ENCODE measurements at places on chromosomes 2 and 18.

DNA sequence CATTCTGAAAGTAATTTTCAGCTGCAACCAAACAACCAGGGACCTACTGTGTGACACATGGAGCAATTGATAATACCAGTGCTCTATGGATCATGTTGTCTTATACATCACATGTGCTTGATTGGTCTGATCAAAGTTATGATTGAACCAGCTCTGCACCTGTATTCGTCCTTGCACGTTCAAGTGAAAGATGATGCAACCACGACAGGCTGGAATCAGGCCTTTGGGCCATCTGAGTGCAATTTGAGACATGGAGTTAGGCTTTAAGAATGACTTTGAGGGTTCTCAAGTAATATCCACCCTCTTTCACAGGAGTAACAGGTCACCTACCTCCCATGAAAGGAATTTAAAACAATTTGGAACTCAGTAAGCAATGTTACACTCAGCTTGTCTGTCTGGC lies 165.2 kb downstream of the SLC8A1 start:
- no peak for DNase-seq

GRCh38 chr2:145958611-145959010 lies 1438.7 kb upstream of the ZEB2 start:
- no peak for DNase-seq

GRCh38 chr2:228318218-228318617 lies 136.7 kb upstream of the SPHKAP start:
- DNase-seq = no peak

GRCh38 chr2:164061129-164061746 lies 325.4 kb upstream of the FIGN start:
- DNase-seq = no peak

- no peak for DNase-seq
Observed at GRCh38 chr2:28746429-28747111, 5.1 kb upstream of the PPP1CB start.

GRCh38 chr2:29987146-29987545 lies 65.8 kb upstream of the ALK start:
- DNase-seq = no peak

GRCh38 chr2:143893371-143893770 lies 626.5 kb downstream of the ZEB2 start:
- DNase-seq = no peak

DNA sequence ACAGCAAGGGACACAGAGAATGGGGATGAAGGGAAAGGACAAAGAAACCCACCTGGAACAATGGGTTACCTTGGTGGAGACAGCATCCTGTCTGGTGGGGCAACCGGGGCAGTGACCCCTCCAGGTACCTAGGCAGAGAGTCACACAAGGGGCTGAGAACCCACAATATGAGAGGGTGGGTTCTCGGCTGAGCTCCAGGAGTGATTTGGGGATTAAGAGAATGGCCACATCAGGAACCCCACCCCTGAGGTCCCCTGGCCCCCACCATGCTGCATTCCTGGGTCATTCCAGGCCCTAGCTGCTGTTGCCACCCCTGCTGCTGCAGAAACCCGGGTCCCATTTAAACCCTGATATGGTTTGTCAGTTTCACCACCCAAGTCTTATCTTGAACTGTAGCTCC lies 172.3 kb downstream of the RTP5 start:
- DNase-seq = no peak

- DNase-seq = no peak
Observed at GRCh38 chr2:151051574-151052220, 210.0 kb downstream of the RBM43 start.

GRCh38 chr2:214549946-214550345 lies 139.1 kb downstream of the VWC2L start:
- DNase-seq = no peak

DNA sequence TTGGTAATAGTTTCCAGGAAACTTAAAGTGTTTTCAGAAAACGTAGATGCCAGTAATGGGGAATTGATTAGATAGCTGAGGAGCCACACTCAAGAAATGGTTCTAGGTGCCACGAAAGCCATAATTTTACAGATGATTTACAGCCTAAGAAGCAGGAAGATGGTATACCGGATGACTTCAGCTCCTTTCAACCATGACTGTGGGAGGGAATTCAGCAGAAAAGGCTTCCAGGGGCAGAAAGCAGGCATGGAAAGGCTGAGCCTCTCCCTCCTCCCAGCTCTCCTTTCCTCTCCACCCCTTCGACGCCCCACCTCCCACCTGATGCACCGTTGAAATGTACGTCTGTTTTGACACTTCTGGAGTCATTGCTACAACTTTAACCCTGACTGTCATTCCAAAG lies 68.6 kb upstream of the SMIM21 start:
- DNase-seq = no peak

DNA sequence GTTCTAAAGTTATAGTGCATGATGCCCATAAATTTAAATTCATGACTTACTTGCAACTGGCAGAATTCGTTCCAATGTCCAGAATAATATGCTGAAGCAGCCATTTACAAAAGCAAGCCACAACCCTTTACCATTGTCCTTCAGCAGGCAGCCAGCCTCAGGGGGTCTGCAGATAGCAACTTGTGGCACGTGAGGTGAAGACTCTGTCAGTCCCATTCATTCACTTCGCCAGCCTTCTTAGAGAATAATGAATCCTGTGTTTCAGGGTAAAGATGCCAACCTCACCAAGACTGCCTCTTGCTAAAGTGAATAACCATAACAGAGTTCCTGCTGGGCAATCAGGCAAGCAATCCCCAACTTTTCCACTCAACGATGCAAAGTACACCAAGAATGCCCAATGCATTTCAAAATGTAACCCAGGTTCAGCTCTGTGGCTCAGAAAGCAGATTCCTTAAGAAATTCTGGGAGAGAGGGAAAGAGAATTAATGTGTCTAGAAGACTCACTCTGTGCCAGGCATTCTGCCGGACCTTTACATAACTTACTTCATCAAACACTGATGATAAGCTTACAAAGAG lies 315.4 kb downstream of the NCKAP5 start:
- DNase-seq = no peak

GRCh38 chr2:175855236-175855635 lies 146.8 kb downstream of the LNPK start:
- no peak for DNase-seq

- DNase-seq = no peak
Observed at GRCh38 chr2:13335862-13336535, 619.3 kb downstream of the TRIB2 start.

DNA sequence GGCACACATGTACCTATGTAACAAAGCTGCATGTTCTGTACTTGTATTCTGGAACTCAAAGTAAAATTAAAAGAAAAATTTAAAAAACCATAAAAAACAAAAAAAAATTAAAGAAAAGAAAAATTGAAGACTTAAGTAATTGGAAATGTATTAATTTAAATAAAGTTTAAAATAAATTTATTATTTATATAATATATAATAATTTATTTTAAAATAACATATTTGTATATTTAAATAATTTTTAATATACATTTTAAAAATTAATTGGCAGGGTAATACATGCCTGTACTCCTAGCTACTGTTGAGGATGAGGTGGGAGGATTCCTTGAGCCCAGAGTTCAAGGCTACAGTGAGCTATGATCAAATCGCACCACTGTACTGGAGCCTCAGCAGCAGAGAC lies 1830.6 kb upstream of the CELF4 start:
- no peak for DNase-seq

DNA sequence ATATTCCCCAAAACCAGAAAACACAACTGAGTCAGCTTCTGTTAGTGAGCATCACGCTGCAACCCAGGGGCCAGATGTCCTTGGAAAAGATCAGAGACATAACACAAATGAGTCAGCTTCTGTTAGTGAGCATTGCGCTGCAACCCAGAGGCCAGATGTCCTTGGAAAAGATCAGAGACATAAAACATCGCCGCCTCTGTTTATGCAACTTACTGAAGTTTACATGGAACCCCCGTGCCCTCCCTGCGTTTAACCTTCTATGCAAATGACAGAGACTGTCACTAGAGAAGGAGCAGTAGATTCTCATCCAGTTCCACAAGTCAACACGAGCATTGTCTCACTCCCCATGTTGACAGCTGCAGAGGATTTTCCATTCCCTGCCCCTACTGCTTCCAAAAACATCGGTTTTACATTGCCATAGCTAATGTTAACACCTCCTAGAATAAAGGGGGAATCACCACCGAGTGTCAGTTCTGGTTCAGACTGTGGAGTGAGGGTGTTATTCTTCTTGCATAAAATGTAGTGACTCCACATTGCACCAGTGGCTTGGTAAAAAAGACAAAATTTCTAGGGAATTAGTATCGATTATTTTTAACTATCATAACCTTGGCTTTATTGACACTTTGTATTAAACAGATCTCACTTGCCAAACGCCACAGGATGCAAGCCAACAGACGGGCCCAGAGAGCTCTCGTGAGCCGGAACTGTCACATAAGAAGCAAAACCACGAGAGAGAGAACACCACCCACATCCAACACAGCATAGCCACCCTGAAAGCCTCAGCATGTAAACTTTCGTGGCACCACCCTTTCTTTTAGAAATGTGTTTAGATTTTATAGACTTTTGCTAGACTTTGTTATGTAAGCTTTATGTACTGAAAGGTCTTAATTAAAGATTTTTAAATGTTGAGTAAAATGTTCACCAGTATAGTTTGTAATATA lies 87.7 kb downstream of the SH3YL1 start:
- DNase-seq = no peak

DNA sequence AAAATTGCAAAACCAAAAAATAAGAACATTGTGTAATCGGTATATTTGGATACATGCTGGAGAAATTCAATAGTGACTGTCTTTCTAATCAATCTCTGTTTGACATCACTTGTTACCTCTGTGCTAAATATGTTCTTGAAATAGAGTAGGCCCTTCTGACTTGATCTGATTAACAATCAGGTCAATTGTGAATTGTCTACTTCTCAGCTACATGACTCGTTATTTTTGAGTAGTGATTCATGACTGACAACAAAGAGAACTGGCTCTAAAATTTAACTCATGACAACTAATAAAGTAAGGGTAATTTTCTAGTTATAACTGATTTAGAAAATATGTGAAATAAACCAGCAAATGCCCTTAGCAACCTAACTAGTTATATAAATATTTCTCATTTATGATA lies 312.1 kb downstream of the TMX3 start:
- DNase-seq = no peak

GRCh38 chr2:33380001-33380609 lies 96.3 kb upstream of the RASGRP3 start:
- no peak for DNase-seq

- no peak for DNase-seq
Observed at GRCh38 chr2:8251856-8252255, 430.0 kb upstream of the ID2 start.

GRCh38 chr2:226788881-226789490 lies 10.6 kb downstream of the IRS1 start:
- DNase-seq = no peak

DNA sequence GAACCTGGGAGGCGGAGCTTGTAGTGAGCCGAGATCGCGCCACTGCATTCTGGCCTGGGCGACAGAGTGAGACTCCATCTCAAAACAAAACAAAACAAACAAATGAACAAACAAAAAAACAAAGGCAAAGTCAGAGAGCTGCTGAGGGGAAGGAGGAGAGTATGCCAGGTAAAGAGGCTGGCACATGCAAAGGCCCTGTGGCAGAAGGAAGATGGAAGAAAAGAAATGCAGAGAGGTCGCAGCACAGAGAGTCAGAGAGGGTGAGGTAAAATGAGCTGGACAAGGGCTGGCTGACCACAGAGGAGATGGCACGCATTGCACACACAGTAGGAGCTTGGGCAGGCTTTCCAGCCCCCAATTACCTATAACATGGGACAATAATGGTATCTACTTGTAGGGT lies 47.0 kb downstream of the FAM178B start:
- DNase-seq = no peak

DNA sequence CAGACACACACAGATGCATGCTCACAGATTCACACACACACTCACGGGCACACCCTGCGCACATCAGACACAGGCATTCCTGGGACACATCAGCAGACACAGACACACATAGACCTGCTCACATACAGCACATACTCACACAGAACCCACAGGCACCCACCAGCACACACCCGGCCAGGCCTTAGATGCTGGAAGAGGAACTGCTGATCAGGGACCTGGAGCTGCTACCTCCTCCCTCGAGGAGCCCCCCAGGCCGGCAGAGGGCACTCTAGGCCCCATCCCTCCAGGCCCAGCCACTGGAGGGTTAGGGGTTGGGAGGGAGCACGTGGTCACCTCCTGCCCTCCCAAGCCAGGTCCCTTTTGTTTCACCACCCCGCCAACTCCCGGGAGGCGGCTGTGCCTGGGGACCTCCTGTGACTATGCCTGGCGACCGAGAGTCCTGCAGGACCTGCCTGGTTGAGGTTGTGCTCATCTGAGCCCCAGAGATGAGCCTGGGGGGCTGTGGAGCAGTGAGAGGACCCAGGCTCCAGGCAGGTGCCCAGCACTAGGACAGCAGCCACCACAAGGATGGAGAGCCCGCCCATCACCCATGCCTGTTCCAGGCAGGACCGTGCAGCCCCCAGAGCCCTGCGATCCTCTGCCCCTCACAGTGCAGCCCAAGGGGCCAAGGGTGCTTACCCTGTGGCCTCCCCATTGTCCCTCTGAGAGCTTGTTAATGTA lies 21.0 kb upstream of the PTMA start:
- peak; percentile 54 for DNase-seq

DNA sequence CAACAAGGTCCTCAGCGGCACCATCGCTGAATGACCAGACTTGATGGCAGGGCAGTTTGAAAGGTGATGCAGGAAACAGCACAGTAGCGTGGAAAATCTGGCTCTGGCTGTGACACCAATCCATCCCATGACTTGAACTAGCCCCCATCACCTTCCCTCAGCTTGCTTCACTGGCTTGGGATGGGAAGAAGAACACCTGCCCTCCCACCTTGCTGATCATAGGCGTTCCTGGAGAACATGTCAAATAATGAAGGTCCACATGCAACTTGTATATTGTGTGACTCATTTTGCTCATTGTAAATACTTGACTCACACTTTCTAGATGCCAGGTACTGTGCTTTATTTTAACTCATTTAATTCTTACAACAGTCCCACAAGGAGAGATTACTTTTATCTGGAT lies 292.4 kb upstream of the SPRED2 start:
- DNase-seq = no peak

- DNase-seq = no peak
Observed at GRCh38 chr2:40260437-40260836, 191.5 kb downstream of the SLC8A1 start.

DNA sequence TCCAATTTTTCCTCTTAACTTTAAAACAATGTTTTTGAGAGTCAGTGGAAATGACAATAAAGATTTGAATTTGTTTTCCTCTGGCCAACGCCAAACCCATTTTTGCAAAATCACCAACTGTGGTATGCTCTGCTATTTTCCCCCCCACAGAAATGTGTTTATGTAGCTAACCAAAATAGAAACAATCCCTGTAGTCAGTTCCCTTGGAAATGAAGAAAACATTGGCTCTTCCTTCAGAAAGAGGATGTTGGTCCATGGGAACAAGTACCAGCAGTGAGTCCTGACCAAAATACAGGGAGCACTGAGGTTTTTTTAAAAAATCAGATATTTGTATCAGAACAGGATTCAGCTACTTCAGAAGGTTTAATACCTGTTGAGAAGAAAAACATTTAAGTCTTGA lies 65.3 kb downstream of the SLC40A1 start:
- DNase-seq = no peak

Measured in stimulated activated CD8-positive, alpha-beta memory T cell treated with anti-CD3 and anti-CD28 coated beads, Interleukin-7, amount 100 ng/mL, for 1 hour (primary cell).